NK-92 treated with Interleukin-12 subunit alpha and Interleukin-12 subunit beta, amount 100 ng/mL, for 24 hours (cell line): ENCODE measurements at places on chromosomes 2 and 18.

DNA sequence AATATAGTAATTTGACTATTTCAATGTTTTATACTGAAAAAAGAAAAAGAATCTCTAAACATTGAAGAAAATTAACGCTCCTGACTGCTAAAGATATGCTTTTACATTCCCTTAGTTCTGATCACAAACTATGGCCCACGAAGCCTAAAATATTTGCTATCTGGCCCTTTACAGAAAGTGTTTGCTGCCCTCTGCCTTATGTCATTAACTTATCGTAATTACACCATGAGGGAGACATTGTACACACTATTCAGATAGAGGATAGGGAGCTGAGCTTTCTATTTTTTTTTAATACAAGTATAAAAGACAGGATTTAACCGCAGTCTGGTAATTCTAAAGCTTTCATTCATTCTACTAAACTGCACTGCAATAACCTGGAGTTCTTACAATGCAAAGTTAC lies 393.1 kb upstream of the DCC start:
- no peak for DNase-seq

GRCh38 chr2:238874330-238875050 lies 26.6 kb downstream of the TWIST2 start:
- DNase-seq, result no peak

- DNase-seq, result no peak
Measured at GRCh38 chr2:190664240-190664639, 15.4 kb downstream of the NAB1 start.

- no peak for DNase-seq
Measured at GRCh38 chr18:9824474-9824832, 61.3 kb upstream of the TXNDC2 start.

GRCh38 chr2:29224693-29225551 lies 109.7 kb downstream of the CLIP4 start:
- DNase-seq, result no peak

DNA sequence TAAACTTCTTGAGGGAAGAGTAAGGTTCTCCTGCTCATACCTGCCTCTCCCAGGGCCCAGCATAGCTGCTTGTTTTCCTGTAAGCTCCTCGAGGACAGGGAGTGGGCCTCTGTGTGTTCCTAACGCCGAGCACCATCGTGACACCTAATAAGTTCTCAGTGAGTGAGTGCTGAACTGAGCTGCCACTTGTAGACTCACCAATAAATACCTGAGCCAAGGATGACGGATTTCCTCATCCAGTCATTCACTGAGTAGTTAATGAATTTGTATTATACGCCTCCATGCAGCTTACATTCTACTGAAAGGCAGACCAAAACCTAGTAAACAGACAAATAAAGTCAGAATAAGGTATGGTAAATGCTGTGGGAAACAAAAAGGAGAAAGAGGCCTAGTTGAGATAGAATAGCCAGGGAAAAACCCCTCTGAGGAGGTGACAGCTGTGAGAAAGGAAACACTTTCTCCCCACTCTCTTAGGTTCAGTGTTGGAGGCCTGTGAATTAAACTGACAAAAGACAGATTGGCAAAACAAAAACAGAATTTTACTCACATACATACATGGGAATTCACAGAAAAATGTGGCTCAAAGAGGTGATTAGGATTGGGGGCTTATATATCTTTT lies 138.6 kb downstream of the B3GNT2 start:
- DNase-seq, result no peak

DNA sequence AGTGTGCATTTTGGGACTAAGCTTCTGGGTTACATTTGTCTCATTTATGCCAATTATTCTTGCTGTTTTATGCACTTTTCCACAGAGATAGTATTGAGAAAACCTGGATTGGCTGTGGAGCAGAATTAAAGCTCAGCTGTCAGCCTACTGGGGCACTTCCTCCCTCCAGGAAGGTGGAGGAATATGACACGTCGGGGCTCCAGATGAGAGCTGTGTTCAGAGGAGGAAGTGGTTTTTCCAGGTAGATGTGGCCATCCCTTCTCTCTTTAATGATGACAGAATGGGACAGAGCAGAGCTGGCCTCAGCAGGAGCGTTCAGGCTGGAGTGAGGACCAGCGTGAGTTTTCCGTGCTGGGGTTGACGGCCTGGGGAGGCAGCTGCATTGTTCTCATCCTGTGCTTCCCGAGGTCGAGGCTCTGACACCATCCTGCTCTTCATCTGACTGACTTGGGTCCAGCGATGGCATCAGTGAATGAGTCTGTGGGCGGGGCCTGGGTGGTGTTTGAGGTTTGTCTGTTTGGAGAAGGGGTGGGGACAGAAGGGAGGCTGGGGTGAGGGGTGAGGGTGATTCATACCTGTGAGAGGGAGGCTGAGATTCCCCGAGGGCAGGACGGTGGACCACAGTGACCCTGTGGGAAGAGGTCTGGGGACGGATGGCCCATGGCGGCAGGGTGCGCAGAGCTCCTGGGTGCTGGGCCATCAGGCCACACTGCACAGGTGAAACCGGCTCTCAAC lies 207.0 kb downstream of the LDLRAD4 start:
- no peak for DNase-seq

- DNase-seq, result no peak
Measured at GRCh38 chr18:66872277-66872676, 268.4 kb upstream of the CDH19 start.

DNA sequence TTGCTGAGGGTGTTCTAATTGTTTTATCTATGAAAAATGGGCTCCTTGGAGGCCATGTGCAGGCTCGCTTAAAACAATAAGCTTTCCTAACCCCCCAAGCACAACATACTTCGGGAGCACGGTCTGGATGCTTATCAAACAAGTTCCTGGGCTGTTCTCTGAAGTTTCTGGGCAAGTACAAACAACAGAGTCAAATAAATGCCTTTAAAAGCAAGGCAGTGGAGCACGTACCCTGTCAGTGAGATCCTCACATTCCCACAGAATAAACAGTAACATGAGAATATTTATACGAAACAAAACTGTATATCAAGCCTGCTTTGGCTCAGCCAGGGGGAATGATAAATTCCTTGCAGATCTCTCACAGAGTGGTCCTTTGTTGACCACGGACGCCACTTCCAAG lies 44.8 kb downstream of the FTCDNL1 start:
- DNase-seq, result no peak

- no peak for DNase-seq
Measured at GRCh38 chr2:16900405-16901025, 234.9 kb upstream of the CYRIA start.

DNA sequence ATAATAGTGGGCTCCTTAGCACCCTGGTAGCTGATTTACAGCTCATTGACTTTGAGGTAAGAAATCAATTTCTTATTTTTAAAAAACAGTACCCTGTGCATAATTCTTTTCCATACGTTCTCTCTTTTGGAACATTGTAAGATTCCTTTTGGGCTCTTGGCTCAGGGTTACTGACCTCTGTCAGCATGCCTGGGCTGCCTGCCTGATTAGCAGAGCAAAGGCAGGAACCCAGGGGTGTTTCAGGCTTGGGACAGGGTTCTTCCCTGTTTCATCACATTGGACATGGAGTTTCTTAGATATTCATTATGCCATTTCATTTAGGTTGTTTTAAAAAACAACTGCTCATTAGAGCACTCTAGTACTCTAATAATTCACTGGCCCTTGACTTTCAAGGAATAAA lies 73.8 kb upstream of the ITM2C start:
- no peak for DNase-seq

DNA sequence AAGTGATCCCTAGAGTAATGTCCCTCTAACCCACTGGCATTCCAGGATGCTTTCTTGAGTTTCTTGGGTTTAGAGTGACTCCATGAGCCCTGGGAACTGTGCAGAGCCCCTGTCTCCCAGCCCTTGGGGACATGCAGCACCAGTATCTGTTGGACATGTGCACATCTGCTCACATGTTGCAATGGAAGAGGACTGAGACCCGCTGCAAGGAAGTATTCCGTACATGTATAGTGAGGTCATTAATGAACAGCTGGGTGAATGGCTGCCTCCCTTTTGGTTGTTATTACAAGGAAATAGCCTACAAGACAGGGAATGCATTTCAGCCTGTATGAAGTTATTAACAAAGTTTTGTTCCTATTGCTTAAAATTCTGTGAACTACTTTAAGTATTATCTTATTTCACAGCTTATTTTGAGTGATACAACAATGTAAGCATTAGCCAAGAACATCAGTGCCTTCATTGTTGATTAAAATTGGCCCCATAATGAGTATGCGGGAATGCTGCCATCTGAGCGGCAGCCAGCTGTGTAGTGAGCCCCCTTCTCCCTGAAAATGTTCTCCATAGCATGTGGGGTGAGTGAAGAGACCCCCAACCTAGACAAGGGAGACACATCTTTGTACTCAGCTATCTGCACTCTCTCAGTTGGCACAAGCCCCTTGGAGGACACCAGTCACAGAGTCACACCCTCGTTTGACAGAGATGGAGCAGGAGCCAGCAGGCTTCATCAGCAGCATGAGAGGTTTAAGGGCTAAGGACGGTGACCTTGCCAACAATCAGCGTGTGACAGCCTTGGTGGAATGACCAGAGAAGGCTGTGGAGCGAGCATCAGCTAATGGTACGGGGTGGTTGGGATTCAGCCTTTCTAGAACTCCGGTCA lies 87.4 kb downstream of the FAM210A start:
- DNase-seq, result no peak
